ENCODE measurements at places on chromosomes 3 and 15. TPM values are rescaled to one million over a fixed set of nuclear protein-coding genes. Genes with fewer than 3 reads are reported as not detected.

Gene ABCF3
- 25.7 TPM for total RNA-seq

Gene DUOXA2
- total RNA-seq = not detected

Gene NEK10
- 1.9 TPM for total RNA-seq

Gene GUCA1C
- not detected for total RNA-seq

Gene TIGIT
- not detected for total RNA-seq

Gene NEIL1
- total RNA-seq = 3.8 TPM

Gene SOX14
- total RNA-seq = not detected

Gene SLCO3A1
- 3.7 TPM for total RNA-seq

Gene CHST13
- 0.83 TPM for total RNA-seq

Gene XYLB
- total RNA-seq = 14.2 TPM

Gene GOLGA6L4
- total RNA-seq = 0.83 TPM

Gene CCDC39
- total RNA-seq = not detected

Gene GOLGA6L7
- not detected for total RNA-seq

Gene DAZL
- not detected for total RNA-seq

Gene ADGRG7
- not detected for total RNA-seq

Gene GPR156
- 0.37 TPM for total RNA-seq

Gene TYRO3
- total RNA-seq = 10.8 TPM

Gene EPHB3
- 6.7 TPM for total RNA-seq

Gene CCR4
- not detected for total RNA-seq

Gene GNAI2
- total RNA-seq = 151 TPM

Gene DUOXA1
- total RNA-seq = not detected
